Inflammatory macrophage treated with lipopolysaccharide for 4 hours (primary cell): ENCODE measurements at places on chromosomes 5 and 9.

DNA sequence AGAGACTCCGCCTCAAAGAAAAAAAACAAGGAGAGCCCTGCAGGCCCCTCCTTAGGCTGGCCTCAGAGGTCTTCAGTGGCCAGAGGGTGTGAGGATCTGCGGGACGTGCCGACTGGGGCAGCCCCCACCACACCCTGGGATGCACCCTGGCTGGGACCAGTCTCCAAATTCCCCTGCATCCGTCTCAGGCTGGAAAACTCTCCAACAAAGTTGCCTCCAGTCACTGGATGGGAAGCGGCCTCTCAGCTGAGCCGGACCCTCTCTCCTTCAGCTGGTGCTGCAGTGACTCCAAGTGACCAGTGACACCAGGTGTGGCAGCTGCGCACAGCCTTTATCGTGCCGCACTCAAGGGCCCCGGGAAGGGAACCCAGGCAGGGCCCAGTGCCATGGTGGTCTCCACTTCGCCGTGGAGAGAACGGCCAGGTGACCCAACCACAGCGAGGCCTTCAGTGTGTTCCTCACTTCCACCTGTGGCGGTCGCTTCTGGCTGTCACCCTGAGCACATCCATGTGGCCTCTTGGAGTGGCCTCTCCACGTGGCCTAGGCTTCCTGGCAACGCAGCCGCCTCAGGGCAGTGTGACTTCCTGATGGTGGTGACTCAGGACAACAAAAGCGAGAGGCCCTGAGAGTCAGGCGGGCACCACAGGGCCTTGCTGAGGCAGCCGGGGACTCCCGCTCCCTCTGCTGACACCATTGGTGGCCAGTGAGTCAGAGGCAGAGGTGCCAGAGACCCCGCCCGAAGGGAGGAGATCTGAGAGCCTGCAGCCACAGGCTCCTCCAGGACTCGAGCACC, 19.3 kb upstream of the CAMSAP1 start:
- peak; percentile 97 for DNase-seq

DNA sequence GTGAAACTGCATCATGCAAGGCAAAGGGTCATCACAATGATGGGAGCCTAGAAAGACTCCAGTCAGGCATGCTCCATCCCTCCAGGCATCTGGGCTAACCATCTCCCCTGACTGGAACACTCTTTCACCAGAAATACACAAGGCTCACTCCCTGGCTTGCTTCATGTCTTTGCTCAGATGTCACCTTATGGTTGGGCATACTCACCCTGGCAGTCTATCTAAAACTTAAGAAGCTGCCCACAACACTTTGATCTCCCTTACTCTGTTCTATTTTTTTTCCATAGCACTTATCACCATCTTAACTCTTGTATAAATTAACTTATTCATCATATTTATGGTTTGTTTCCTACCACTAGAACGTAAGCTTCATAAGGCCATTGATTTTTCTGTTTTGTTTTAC, 90.0 kb downstream of the SPEF2 start:
- no peak for DNase-seq

GRCh38 chr9:123544007-123544827, 188.2 kb downstream of the CRB2 start:
- peak; percentile 40 for DNase-seq

GRCh38 chr9:37218800-37219425, 98.5 kb downstream of the ZCCHC7 start:
- DNase-seq = no peak

- no peak for DNase-seq
Measured at GRCh38 chr5:39816156-39816845, 391.5 kb upstream of the DAB2 start.

- no peak for DNase-seq
Measured at GRCh38 chr5:60092671-60093422, 199.3 kb upstream of the PDE4D start.

DNA sequence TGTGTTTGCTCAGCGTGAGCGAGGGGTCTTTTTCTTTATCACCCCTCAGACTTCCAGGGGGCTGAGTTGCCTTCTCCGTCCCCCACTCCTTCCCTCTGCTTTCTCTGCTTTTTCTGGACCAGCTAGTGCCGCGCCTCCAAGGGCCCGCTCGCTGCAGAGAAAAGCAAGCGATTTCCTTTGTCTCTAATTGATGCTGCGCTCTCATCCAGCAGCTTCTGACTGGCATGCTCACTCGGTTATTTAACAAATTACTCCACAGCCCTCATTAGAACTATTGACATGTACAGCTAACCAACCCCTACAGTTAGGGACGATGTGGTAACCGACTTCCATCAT, 288.0 kb downstream of the ELAVL2 start:
- DNase-seq = no peak

DNA sequence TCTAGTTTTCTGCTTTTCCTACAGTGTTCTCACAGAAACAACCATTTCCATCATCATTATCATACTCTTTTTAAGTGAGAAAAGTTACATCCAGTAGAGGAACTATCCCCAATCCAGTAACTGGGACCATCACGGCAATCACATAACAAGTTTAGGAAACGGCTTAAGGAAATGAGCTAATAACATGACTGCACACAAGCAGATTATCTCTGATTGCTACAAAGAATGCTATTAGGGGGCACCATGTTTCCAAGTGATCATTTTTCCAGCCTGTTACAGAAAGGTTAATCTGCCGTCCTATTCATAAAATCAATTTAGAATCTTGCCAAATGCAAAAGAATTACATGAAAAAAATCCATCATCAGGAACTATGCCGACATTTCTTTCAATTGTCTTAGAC, 94.6 kb downstream of the EFNA5 start:
- DNase-seq = no peak

DNA sequence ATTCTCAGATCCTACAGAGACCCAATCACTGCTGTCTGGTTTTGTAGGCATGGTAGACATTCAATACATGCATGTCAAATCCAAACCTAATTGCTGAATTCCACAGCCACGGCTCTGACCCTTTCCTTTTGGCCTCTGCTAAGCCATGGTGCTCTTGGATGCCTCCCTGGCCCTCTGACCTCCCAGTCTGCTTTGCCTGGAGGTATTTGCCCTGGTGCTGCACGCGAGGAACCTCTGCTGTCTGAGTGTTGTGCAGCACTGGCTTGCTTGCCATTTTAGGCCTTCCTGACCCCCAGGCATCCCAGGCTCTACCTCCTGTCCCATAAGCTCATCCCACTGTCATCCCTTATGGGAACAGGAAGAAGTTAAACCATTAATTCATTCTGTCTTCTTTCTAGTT, 60.9 kb downstream of the DOCK2 start:
- no peak for DNase-seq

- no peak for DNase-seq
Measured at GRCh38 chr9:71675857-71676165, 92.5 kb downstream of the CEMIP2 start.

- no peak for DNase-seq
Measured at GRCh38 chr9:87469793-87470465, 27.7 kb upstream of the DAPK1 start.

GRCh38 chr5:94309141-94309540, 309.3 kb downstream of the KIAA0825 start:
- DNase-seq = no peak

DNA sequence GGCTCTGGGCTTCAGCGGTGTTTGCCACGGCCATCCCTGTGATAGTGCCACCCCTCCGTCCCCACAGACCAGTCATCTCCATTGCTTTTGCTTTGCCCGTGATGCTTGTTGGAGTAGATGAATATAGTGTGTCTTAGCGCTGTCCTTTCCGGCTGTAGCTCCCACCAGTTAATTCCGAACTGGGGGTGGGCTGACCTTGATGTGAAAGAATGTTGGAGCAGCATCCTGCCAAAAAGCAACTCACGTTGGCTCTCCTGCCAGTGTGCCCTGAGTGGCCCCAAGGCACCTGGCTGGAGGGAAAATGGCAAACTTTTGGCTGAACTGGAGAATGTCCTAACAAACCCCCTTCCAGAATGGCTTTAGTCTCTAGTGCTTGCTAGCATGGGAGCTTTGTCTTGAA, 20.0 kb downstream of the CLTA start:
- no peak for DNase-seq

DNA sequence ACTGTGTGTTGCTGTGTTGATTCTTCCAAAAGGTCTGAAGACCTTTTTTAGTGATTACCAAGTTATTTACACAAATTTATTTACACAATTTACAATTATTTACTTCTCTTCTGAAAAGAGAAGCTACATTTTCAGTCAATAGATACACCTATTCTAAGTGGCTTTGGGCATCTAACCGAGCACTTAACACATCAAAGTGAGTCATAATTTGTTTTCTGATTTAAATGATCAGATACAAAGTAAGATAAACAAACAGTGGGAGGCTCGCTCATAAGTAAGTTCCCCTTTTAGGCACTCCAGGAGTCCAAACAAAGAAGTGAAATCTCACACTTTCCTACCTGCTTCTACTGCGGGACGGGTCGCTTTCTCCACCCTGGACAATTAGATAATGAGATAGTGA, 90.2 kb downstream of the APBA1 start:
- DNase-seq = no peak

DNA sequence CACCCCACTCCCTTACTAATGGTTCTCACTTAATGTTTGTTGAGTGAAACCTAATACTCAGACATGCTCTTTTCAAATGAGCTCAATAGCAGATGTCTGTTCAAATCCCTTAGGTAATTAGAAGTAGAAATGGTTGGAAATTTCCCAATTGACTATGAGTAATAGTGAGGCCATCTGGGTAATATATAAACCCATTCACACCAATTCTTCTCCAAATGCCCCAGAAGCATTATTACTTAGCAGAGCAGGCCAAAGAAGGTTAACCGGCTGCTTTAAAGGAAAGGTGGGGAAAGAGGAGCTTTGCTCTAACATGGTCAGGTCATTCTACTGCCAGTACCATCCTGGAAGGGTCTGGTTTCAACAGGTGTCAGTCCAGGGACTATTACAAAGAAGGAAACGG, 119.5 kb upstream of the MTAP start:
- DNase-seq = no peak

DNA sequence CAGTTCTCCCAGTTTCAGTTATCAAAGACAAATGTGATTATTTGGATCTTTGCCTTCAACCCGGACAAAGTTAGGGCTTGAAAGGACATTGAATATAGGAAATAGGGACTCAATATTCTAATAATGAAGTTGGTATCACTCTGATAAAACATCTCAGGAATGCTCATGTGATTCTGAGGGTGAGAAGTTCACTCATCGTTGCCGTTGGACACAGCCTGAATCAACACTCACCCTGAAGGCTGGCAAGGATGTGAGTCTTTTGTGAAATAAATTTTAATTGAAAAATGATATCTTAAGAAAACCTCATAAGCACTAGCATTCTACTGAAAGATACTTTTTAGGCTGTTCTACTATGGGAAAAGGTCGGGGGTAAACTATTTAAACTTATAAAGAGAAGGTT, 44.8 kb upstream of the C9orf72 start:
- no peak for DNase-seq

DNA sequence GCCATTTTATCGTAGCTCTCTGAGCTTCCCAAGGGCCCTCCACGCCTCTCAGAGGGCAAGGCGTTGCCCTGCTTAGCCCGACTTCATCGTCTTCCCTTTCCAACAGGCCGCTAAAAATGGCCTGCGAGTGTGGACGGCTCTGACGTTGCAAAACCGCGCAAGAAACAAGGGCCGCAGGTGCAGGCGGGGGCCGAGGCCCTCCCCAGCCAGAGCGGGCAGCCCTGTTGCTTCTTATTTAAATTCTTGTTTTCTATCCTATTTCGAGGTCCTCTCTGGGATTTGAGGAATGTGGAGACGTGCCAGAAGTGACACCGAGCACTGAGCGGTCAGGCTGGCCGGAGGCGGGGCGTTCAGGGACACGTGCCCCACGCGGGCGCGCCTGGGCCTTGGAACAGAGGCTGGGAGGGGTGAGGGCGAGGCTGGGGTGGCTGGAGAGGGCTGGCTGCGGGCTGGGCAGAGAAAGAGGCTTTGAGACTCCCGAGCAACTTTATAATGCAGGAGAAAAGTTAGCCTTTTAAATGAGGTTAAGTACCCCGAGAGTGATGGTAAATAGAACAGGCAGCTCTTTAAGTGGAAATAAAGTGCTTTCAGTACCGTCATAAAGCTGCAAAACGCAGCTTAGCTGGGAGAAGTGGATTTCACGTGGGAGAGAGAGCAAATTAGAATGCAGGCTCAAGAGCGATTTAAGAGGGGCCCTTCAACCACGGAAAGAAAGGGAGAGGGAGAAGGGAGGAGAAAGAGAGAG, 243.6 kb downstream of the AUH start:
- DNase-seq = peak; percentile 7

- peak; percentile 47 for DNase-seq
Measured at GRCh38 chr9:121353241-121354061, 16.6 kb downstream of the STOM start.

GRCh38 chr5:136999787-137000186, 499.3 kb downstream of the SPOCK1 start:
- no peak for DNase-seq
